ENCODE measurements at places on chromosomes 12 and 14. TPM values are rescaled to one million over a fixed set of nuclear protein-coding genes. Genes with fewer than 3 reads are reported as not detected.

The ZC3H10 gene
- polyA plus RNA-seq, result 1.3 TPM

The SMARCD1 gene
- polyA plus RNA-seq, result 20.6 TPM

The ANO2 gene
- polyA plus RNA-seq, result not detected

The INSM2 gene
- polyA plus RNA-seq, result not detected

The NANOG gene
- polyA plus RNA-seq, result not detected

The ADCY6 gene
- 20.1 TPM for polyA plus RNA-seq

The CRIP2 gene
- 45.1 TPM for polyA plus RNA-seq

The OS9 gene
- polyA plus RNA-seq, result 161 TPM

The RNASE3 gene
- polyA plus RNA-seq, result not detected

The PARP11 gene
- 1.3 TPM for polyA plus RNA-seq
